Epithelial cell of prostate (primary cell): ENCODE measurements at places on chromosomes 3 and 15.

- no peak for DNase-seq
Observed at GRCh38 chr3:32165442-32165841, 59.0 kb downstream of the GPD1L start.

DNA sequence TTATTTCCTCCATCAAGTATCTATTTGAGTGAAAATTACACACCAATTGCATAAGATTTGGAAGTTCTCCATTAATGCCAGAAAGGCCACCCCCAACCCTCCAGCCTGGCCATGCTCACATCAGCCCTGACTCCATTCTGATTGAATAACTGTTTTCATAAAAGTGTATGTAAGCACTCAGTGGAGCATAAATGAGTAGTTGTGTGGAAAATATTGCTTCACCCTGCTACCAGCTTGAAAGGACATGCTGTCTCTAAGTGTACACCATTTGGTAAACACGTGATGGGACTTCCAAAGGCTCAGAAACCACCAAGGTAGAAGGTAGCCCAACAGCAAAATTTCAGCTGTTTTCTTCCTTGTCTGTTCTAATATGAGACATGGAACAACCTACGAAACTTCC is 393.8 kb downstream of the ZNF385D start:
- DNase-seq = no peak

DNA sequence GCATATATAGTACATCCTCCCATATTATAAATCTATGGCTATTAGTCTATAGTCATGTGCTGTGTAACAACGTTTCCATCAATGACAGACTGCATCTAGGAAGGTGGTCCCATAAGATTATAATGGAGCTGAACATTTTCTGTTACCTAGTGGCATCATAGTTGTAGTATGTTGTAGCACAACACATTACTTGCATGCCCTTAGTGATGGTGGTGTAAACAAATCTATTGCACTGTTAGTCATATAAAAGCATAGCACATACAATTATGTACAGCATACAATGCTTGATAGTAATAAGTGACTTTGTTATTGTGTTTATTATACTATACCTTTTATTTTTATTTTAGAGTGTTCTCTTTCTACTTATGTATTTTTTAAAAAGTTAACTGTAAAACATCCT is 37.4 kb upstream of the TNFSF10 start:
- no peak for DNase-seq

- no peak for DNase-seq
Observed at GRCh38 chr15:98568382-98569017, 79.8 kb upstream of the IGF1R start.
